ENCODE measurements at places on chromosomes 7 and 10.

- no peak for DNase-seq
Observed at GRCh38 chr7:101608772-101609713, 20.1 kb downstream of the MYL10 start.

GRCh38 chr10:69317175-69317604, 38.9 kb downstream of the HK1 start:
- no peak for DNase-seq

DNA sequence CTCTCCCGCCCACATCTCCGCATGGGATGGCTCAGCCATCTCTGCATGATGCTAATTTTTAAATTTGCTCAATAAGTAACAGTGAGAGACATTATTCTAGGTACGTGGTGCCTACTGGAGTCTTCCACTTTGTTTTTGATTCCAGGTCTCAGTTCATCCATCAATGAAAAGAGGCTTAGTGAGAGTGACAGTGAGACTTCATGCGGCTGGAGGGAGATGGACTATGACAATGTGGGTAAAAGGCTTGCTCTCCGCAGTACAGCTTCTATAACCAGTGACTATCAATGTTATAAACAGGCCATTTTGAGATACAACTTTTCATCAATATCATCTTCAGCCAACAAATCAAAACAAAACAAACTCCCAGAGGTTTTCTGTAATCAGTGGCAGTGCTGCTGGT, 563.4 kb upstream of the MKI67 start:
- DNase-seq = no peak

GRCh38 chr7:73978661-73979563, 49.1 kb upstream of the ELN start:
- no peak for DNase-seq

DNA sequence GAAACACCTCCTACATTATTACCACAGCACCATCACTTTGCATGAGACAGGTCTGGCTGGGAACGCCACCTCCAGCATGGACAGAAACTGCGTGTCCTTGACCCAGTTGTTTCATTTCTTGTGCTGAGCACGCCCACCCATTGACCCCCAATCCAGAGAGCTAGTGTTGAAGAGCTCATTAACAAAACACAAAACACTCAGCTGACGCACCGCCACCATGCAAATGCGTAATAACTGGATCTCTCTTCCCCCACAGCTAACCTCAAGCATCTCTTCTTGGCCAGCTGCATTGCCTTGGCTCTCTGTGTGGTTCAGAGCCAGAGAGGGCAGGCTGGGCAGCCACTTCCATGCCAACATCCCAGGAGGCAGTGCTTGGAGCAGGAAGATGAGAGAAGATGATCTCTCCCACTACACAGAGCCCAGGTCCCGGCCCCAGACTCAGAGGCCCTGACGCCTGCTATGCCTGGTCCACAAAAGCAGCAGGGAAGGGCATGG, 173.5 kb downstream of the PLXNA4 start:
- no peak for DNase-seq

DNA sequence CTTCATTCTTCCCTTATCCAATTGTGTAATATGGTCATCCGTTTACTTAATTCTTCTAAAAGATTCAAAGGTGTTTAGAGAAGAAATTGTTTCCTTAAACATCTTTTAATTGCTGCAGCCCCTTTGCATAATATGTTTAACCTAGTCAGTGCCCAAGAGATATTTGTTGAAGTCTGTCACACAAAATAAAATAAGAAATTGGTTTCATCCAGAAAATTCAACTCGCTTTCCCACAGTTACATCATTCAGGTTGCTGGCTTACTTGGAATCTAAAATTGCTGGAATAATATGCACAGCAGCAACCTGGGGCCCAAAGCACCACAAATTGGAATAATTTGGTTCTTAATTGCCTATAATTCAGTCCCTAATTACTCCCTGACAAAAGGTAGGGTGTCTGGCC, 155.1 kb upstream of the ETV1 start:
- DNase-seq = no peak

GRCh38 chr10:53166325-53166724, 393.7 kb upstream of the MBL2 start:
- no peak for DNase-seq

GRCh38 chr10:18689498-18689897, 30.3 kb downstream of the ARL5B start:
- no peak for DNase-seq

DNA sequence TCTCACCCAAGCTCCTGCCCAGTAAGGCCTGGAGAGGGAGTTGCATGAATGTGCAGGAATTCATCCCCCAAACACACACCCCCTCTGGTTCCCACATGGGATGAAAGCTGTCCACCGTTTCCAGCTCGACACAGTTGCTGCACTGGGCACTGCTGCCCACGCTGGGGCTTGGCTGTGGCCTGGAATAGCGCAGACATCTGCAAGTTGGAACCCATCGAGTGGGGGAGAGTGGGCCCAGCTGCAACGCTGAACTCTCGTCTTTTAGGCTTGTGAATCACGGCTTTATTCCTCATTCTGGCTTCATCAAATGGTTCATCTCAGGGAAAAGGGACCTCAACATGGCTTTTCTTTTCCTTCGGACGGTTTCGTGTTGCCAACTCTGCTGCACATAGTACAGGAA, 264.7 kb downstream of the DNAJB6 start:
- DNase-seq = no peak

GRCh38 chr10:33009244-33010131, 51.5 kb upstream of the ITGB1 start:
- DNase-seq = no peak

- no peak for DNase-seq
Observed at GRCh38 chr7:115694424-115694823, 336.1 kb downstream of the TFEC start.

GRCh38 chr10:48333856-48334255, 27.4 kb downstream of the MAPK8 start:
- DNase-seq = no peak

DNA sequence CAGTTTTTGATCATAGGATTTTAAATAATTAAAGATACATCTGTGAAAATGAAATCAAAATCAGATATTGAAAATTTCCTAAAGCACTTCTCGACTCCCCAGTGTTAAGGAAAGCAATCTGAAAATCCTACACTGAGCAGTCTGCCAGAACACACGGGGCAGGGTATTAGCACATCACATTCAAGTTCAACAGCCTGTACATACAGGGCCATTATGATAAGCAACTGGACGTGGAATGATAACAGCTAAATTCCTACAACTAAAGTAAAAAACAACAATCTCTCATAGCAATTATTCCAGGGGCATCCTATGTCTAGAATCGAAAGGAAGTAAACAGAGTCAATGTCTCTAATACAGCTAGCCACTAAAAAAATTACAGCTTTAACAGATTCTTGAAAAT, 31.7 kb downstream of the TRDMT1 start:
- DNase-seq = no peak

DNA sequence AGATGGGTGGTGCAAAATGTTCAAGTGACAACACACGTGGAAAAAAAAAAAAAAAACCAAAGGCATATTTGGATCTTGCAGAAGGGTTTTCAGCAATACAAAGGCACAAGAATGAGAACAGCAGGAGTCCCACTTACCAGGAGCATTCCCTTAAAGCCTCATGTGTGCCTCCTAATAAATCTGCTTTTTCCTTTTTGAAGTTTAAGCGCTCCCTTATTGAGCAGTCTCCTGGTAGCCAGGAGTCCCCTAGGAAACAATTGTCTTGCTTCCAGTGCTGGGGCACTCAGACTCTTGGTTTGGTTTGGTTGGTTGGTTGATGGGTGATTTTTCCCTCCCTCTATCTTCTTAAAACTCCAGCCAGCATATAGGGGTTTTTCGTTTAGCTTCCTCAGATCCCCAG, 321.8 kb upstream of the NFE2L3 start:
- DNase-seq = no peak

- DNase-seq = no peak
Observed at GRCh38 chr10:486666-487322, 202.7 kb downstream of the DIP2C start.

- DNase-seq = no peak
Observed at GRCh38 chr10:88343761-88344484, 239.2 kb downstream of the RNLS start.

- no peak for DNase-seq
Observed at GRCh38 chr10:76088008-76088407, 656.6 kb downstream of the LRMDA start.

GRCh38 chr7:21426286-21427181, 1.3 kb upstream of the SP4 start:
- no peak for DNase-seq

- no peak for DNase-seq
Observed at GRCh38 chr7:143390104-143390772, 9.1 kb downstream of the ZYX start.

DNA sequence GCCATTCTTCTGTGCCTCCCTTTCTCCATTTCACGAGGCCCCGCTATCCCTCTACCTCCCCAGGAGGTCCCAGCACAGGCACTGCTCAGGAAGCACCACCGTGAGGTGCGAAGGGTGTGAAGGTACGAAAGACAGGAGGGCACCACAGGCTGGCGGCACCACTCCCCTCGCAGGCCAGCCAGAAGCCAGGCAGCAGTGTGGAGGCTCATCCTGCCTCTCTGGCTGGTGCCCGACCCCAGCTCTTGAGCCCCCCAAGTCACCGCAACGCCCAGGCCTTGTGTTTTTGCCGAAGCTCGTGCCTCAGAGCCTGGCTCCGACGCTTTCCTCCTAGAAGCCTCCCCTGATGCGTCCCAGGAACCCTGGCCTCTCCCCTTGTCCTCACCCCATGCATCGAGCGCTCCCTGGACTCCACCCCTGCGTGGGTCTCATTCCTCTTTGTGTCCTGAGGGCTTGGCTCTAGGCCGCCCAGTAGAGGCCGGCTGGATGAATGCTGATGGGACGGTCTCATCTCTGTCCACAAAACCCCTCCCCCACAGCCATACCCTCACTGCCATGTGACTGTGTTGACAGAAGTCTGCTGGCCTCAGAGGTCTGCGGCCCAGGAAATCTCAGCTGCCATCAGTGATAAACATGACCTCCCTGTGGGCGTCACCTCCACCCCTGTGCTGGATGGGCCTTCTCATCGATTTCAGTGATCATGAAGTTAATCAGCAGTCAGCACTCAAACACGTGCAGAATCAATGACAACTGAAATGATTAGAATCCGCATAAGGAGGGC, 19.3 kb downstream of the BRI3 start:
- DNase-seq = no peak

- DNase-seq = no peak
Observed at GRCh38 chr10:26738301-26738911, 40.9 kb downstream of the PDSS1 start.

DNA sequence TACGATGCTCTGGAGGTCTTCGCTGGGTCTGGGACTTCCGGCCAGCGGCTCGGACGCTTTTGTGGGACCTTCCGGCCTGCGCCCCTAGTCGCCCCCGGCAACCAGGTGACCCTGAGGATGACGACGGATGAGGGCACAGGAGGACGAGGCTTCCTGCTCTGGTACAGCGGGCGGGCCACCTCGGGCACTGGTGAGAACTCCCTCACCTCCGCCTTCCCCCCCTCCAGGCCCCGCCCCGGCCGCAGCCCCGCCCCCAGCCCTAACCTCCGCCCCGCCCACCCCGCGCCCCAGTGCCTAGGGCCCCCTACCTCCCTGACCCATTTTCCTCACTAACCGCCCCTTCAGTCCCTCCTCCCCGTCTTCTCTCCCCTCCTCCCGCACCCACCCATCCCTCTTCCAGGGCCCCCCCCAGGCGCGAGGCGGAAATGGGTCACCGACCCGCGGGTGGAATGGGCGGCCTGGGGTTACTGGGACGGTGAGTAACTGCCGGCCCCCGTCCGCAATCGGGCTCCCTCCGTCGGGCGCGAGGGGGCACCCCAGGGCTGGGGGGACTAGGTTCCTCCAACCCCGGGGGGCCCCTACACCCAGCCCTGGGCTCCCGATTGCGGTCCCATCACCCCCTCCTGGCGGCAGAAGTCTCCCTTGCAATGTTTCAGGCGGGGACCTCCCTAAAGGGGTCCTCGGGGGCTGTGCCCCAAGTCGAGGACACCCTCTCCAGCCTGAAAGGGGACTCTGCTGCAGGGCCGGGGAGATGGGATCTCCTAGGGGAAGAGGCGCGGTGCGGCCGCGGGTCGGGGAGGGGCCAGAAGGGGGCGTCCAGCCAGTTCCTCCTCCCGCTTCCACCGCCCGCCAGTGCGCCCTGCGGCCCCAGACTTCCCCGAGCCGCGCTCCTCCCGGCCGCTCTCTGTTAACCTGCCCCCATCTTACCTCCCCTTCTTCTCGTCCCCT, 2.1 kb downstream of the PCOLCE start:
- peak; percentile 57 for DNase-seq

- DNase-seq = peak; percentile 79
Observed at GRCh38 chr7:143380260-143380645, 892 bp upstream of the ZYX start.

DNA sequence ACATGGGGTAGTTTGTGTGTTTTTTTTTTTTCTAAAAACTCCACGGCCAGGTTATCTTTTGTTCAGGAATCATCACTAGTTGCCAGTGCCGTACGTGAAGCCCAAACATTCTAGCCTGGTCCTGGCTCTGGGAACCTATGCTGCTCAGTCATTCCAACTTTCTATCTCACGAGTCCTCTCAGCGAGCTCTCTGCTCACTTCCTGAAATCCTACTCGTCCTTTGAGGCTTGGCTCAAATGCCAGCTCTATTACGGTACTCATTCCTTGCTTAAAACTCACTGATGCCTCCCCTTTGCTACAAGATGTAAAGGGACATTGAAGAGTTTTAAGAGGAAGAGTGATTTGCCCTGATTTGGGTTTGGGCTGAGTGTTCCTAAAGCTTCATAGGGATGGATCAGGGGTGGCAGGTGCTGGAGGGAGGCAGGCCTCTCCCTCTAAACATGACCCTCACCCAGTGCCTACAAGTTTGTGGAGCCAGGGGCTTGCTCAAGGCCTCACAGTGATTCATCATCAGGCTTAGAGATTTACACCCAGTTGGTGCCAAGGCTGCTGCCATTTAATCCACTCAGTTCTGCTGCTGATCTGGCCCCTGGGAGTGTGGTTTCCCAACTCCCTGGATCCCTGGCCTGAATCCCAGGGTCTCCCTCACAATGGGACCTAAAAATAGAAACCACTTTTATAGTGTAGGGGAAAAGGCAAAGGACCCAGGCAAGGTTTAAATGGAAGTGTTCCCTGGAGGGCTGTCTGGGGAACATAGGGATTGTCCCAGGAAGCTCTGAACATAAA, 46.1 kb upstream of the R3HCC1L start:
- DNase-seq = no peak

GRCh38 chr7:135798095-135798494, 49.5 kb upstream of the FAM180A start:
- DNase-seq = no peak

DNA sequence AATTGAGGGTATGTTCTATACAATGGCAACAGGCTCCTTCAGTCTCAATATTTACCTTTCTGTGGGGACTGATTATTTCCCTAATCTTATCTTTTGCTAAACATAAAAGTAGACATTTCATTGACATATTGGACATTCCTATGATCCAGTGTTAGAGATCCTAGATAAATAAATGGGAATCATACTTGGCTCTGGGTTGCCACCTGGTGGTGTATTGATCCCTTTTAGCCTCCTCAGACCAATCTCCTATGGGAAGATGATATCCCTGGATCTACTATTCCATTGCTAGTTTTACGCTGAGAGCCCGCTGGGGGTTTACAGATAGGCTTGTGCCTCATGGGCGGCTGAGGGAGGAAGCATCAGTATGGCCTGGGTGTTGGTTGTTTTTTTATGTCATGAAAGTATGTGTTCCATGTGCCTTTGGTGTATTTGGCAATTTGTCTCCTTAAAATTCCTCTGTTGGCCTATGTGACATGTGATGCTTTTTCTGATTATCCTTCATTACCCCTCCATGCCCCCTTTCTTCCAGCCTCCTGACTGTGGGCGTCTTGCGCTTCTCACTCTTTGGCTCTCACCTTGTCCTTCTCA, 18.8 kb downstream of the CELF2 start:
- DNase-seq = no peak

- no peak for DNase-seq
Observed at GRCh38 chr10:49365275-49365674, 30.6 kb downstream of the DRGX start.

GRCh38 chr7:452791-453455, 66.7 kb downstream of the PDGFA start:
- DNase-seq = no peak

Data from activated CD4-positive, CD25-positive, alpha-beta regulatory T cell (primary cell).